ENCODE measurements at places on chromosomes 5 and 9. TPM values are rescaled to one million over a fixed set of nuclear protein-coding genes. Genes with fewer than 3 reads are reported as not detected.

Gene SHISAL2B
- 143 TPM for total RNA-seq

Gene CDH6
- total RNA-seq: 1.1 TPM

DNA sequence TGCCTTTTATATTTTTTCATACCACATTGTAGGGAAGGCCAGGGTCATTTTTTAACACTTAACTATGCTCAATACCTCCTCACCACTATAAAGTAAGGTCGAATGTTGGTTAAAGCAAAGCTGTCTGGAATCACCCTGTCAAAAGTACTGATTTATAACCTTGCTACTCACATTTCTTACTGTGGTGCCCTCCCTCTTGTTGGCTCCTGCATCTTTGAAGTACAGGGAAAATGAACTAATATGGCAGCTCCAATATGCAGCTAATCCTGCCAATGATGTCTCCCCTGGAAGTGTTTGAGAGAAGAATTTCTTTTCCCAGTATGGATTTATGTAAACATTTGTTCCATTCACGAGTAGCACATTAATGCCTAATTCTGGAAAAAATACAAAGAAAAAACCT, 108.4 kb upstream of the RPS23 start:
- H3K36me3 ChIP-seq: no peaks in the 10 kb centered on the region
- H3K4me3 ChIP-seq: no peak overlapping the region
- H3K4me1 ChIP-seq: peaks cover 10% of the 10 kb centered on the region
- DNase-seq: no peak

GRCh38 chr9:78559449-78559885, 262.5 kb downstream of the PSAT1 start:
- no peaks in the 10 kb centered on the region for H3K4me1 ChIP-seq
- no peaks in the 10 kb centered on the region for H3K27me3 ChIP-seq
- H3K4me3 ChIP-seq: no peak overlapping the region
- DNase-seq: no peak
- H3K36me3 ChIP-seq: no peaks in the 10 kb centered on the region
- no peak overlapping the region for H3K27ac ChIP-seq

- no peak overlapping the region for H3K4me3 ChIP-seq
- no peak for DNase-seq
- H3K27me3 ChIP-seq: no peaks in the 10 kb centered on the region
- no peaks in the 10 kb centered on the region for H3K36me3 ChIP-seq
- no peak overlapping the region for H3K27ac ChIP-seq
Observed at GRCh38 chr5:102211165-102211564, 84.9 kb downstream of the SLCO4C1 start.

GRCh38 chr9:3035579-3036332, 191.9 kb upstream of the PUM3 start:
- no peak overlapping the region for H3K4me3 ChIP-seq
- H3K4me1 ChIP-seq: no peaks in the 10 kb centered on the region
- no peaks in the 10 kb centered on the region for H3K36me3 ChIP-seq
- DNase-seq: no peak
- no peaks in the 10 kb centered on the region for H3K27me3 ChIP-seq

- no peaks in the 10 kb centered on the region for H3K27me3 ChIP-seq
- H3K4me3 ChIP-seq: peak overlapping the region; percentile 9
- peak; percentile 28 for DNase-seq
Observed at GRCh38 chr9:104905153-104905901, 22.6 kb downstream of the ABCA1 start.

Data from endodermal cell (in vitro differentiated cells).